Bronchial epithelial cell (primary cell): ENCODE measurements at places on chromosomes 3 and 15. TPM values are rescaled to one million over a fixed set of nuclear protein-coding genes. Genes with fewer than 3 reads are reported as not detected.

C3orf85 gene
- not detected in 2 replicates for total RNA-seq

CHCHD6 gene
- 25.5 and 36.6 TPM in 2 replicates for total RNA-seq

IRAK2 gene
- 4.7 and 5.5 TPM in 2 replicates for total RNA-seq

GALK2 gene
- 51.2 and 67.9 TPM in 2 replicates for total RNA-seq

XIRP1 gene
- not detected in 2 replicates for total RNA-seq

LCTL gene
- total RNA-seq: 0.26 TPM in 1 of 2 replicates, not detected in the other

LRRC49 gene
- total RNA-seq: 4.7 and 5.5 TPM in 2 replicates

SPATA12 gene
- under 0.01 TPM in 1 of 2 replicates, not detected in the other for total RNA-seq

B3GNT5 gene
- 31.6 and 49.8 TPM in 2 replicates for total RNA-seq

DNASE1L3 gene
- total RNA-seq: 2.3 TPM in 1 of 2 replicates, not detected in the other

GOLGA8M gene
- total RNA-seq: 0.13 TPM in 1 of 2 replicates, not detected in the other

ACY1 gene
- total RNA-seq: 69.2 and 81.3 TPM in 2 replicates

POPDC2 gene
- total RNA-seq: 0.26 TPM in 1 of 2 replicates, not detected in the other

ROPN1 gene
- total RNA-seq: not detected in 2 replicates

ADAMTS9 gene
- total RNA-seq: 0.26 and 0.77 TPM in 2 replicates

ATOSA gene
- 16.6 and 20.0 TPM in 2 replicates for total RNA-seq

CIP2A gene
- 0.79 and 1.5 TPM in 2 replicates for total RNA-seq

NEIL1 gene
- 6.1 and 6.6 TPM in 2 replicates for total RNA-seq

ESYT3 gene
- 1.1 and 2.9 TPM in 2 replicates for total RNA-seq

IGF2BP2 gene
- 32.6 and 37.1 TPM in 2 replicates for total RNA-seq

MRPL47 gene
- 42.9 and 50.4 TPM in 2 replicates for total RNA-seq

CCDC54 gene
- total RNA-seq: not detected in 2 replicates

SRP14 gene
- 95.8 and 176 TPM in 2 replicates for total RNA-seq

CAPN3 gene
- 2.1 and 3.2 TPM in 2 replicates for total RNA-seq

POTEB2 gene
- not detected in 2 replicates for total RNA-seq

PLEKHO2 gene
- 4.2 and 5.9 TPM in 2 replicates for total RNA-seq

GOLGA6L7 gene
- total RNA-seq: not detected in 2 replicates

SGO1 gene
- total RNA-seq: under 0.01 and 0.26 TPM in 2 replicates

SH3GL3 gene
- total RNA-seq: 0.51 and 1.1 TPM in 2 replicates

FAM107A gene
- total RNA-seq: not detected in 2 replicates

PIGZ gene
- total RNA-seq: 1.6 and 1.7 TPM in 2 replicates

CKMT1B gene
- total RNA-seq: 19.0 and 43.7 TPM in 2 replicates

NAALADL2 gene
- 1.1 and 1.4 TPM in 2 replicates for total RNA-seq

P2RY1 gene
- 13.7 and 24.5 TPM in 2 replicates for total RNA-seq

ASB14 gene
- not detected in 2 replicates for total RNA-seq

RLBP1 gene
- total RNA-seq: not detected in 2 replicates

SAMMSON gene
- not detected in 2 replicates for total RNA-seq
